ENCODE measurements at places on chromosomes 3 and 15. TPM values are rescaled to one million over a fixed set of nuclear protein-coding genes. Genes with fewer than 3 reads are reported as not detected.

DNA sequence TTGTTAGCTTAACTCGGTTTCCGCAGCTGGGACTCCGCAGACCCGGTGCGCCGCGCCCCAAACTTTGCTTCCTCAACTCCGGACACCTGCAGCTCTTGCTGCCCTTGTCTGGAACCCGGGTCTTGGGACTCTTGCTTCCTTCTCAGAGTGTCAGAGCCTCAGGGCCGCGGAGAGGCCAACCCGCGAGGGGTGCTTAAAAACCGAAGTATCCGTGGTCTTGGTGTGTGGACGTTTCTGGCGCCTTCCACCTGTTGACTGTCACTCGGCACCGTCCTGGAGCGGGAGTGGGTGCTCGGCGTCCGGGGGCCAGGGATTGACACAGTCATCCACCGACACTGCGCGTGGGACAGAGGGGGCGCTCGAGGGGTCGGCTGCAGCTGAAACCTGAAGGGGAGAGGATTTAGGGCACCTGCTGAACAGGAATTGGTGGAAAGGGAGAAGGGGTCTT is 386 bp downstream of the SQOR start:
- no peak for DNase-seq

DNA sequence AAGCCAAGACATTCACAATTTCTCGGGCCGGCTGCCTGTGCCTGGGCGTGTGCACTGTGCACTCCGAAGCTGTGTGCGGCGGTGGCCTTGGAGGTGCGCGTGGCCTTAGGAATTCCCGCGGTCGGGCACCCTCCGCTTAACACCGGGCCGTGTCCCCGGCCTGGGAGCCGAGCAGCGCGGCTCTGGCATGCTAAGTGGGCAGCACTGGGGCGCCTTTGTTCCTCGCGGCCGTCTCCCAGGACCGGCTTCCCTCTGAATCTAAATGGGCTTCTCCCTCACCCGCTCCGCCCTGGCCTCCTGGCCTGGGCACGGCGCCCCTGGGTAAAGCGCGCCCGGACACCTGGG is 498 bp upstream of the ARNT2 start:
- no peak for DNase-seq

GRCh38 chr3:100006570-100007271 is 107.6 kb downstream of the FILIP1L start:
- peak; percentile 76 for DNase-seq

Gene MUC4
- 0.05 TPM for total RNA-seq
